ENCODE measurements at places on chromosomes 7 and 10.

DNA sequence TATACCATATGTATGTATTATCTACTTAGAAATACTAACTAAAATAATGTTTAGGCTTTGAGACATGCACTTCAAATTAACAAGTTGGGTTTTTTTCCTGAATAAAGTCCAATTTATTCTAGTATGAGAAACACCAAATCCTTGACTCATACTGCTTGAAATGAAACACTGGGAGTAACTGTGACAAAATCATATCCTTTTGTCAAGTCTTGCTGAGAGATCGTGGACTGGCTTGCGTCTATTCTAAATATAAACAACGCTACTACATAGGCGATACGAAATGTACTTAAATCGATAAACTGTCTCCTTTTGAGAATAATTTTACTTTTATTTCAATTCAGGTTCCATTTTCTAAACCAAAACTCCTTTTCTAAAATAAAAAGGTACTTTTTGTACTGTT, 16.3 kb downstream of the SMURF1 start:
- no peak for DNase-seq

- DNase-seq = no peak
These were observed 35.1 kb downstream of the PDGFA start for GRCh38 chr7:484356-485101.

- DNase-seq = no peak
These were observed 40.2 kb downstream of the FBH1 start for GRCh38 chr10:5930272-5930671.

DNA sequence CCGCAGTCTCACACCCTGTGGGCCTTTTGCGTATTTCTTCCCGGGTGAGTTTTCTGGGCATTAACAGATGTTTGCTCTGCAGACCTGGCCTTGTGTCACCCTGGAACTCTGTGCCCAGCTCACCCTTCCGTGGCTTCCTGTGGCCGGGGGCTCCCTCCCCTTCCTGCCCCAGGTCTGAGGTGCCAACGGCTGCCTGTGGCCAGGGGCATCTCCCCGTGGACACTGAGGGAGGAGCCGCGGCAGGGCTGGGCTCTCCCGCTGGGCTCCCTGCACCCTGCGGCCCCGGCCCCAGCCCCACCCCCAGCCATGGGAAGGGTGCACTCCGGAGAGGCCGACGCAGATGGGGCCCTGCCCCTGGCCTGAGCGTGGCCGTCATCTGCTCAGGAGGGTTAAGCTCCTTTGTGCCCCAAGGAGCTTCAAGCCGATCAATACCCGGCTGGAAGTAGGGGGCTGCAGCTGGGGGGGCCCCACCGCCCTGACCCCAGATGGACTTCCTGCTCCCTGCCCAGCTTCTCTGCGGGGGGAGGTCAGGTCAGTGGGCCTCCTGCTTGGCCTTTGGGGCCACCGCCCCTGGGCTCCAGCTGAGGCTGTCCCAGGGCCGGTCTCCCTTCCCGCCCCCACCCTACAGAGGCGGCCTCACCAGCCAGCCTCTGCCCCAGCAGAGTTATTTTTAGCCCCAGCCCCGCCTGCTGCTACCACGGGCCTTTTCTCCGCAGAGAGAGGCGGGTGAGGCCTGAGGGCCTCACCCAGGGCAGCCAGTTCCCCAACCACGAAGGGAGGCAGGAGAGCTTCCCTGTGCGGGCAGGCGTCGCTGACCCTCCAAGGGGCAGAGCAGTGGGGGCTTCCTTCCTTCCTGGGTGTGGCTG, 24.2 kb downstream of the PWWP2B start:
- DNase-seq = no peak

DNA sequence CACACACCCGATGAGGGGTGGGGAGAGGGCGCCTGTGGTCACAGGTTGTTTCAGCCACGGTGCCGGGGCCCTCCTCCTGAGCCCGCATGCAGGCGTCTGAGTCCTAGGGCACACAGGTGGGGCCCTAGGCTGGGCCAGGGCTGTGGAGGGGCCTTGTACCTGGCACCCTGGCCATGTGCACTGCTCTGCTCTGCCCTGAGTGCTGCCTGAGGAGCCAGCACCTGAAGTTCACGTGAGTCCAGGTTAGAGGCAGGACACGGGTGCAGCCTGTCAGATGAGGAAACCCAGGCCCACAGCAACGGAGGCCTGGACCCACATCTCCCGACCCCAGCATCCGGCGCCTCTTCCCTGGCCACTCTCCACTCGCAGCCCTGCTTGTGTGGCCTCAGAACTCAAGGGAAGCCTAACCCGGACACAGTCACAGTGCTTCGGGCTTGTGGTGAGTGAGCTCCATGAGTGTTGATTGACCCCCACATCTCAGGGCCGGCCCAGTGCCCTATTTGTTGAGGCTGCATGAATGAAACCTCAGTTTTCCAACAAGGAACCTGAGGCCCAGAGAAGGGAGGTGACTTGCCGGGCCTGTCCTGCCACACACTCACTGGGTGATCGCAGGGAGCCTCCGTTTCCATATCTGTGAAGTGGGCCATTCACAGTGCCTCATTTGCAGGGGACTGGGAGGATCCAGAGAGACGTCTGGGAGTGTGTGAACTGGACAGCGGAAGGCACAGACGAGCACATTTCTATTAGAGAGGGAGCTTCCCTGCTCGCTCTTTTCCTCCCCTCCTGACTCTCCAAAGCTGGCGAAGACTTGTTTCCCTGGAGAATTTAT, 39.6 kb downstream of the PPIF start:
- DNase-seq = no peak

Measured in hypothalamus (tissue), 51 donors.